ENCODE measurements at places on chromosomes 1 and 21. TPM values are rescaled to one million over a fixed set of nuclear protein-coding genes. Genes with fewer than 3 reads are reported as not detected.

ARMH1 gene
- 13.9 TPM for total RNA-seq

OR10J1 gene
- not detected for total RNA-seq

OSCP1 gene
- total RNA-seq, result 9.4 TPM

FCAMR gene
- total RNA-seq, result not detected

NOS1AP gene
- 0.62 TPM for total RNA-seq

CATSPER4 gene
- not detected for total RNA-seq

HLX gene
- total RNA-seq, result 2.3 TPM

MROH7 gene
- total RNA-seq, result 1.2 TPM

SPRR4 gene
- not detected for total RNA-seq

S100B gene
- not detected for total RNA-seq

POLR3C gene
- total RNA-seq, result 27.2 TPM

- DNase-seq, result no peak
Measured at GRCh38 chr1:29305943-29306342, 69.6 kb downstream of the PTPRU start.

DNA sequence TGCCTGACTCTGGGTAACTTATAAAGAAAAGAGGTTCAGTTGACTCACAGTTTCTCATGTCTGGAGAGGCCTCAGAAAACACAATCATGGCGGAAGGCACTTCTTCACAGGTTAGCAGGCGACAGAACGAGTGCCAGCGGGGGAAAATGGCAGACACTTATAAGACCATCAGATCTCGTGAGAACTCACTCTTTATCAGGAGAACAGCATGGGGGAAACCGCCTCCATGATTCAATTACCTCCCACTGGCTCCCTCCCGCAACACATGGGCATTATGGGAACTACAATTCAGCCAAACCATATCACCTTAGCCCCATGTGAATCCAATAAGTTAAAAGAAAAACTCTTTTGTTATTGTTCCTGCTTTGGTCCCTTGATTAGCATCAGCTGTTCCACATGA is 725.2 kb downstream of the LRRIQ3 start:
- no peak for DNase-seq

- no peak for DNase-seq
Measured at GRCh38 chr1:12422488-12422887, 192.7 kb downstream of the VPS13D start.

DNA sequence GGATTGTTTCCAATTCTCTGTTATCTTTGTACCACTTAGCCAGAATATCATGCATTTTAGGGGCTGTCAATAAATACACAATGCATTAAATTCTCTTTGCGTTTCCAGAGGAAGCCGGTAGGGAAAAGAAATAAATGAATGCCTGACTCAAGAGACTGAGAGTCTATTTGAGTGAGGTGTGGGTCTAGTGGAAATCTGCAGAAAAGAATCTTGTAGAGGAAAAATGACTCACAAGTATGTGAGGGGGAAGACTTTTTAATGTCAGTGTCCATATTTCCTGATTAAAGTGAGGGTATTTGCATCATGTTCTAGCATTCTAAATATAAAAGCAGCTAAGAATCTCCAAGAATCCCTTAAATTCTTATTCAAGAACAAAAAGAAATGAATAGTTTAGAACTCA is 271.1 kb downstream of the PTPRC start:
- DNase-seq, result no peak

- DNase-seq, result no peak
Measured at GRCh38 chr1:174284052-174284451, 124.7 kb downstream of the RABGAP1L start.

DNA sequence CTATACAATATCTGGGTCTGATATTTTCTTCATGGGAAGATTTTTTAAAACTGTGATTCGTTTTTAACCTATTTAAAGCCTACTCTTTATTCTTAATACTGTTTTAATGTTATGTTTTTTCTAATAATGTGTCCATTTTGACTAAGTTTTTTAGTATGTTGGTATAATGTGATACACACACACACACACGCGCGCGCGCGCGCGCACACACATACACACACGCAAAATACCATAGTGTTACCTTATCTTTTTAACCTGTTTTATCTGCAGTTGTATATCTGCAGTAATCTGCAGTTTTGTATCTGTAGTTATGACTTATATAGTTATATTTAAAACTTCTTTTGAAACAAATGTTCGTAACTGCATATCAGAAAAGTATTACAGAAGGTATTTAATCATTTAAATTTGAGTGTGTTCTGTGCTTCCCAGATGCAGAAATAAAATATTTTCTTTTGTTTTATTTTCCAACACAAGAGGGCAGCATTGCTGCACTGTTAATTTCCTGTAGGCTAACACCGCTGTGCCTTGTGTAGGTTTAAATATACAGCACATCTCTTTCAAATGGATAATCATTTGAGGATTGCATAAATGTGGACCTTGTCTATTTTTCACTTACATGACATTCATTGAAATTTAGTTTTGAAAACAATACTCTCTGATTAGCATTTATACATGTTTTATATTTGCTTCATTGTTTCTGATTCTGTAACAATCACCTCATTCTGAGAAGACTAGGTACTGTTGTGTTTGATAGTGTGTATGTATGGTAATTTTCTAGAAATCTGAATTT is 166.1 kb downstream of the PDE4B start:
- peak; percentile 66 for DNase-seq

- DNase-seq, result peak; percentile 24
Measured at GRCh38 chr1:194338241-194338948, 1152.0 kb upstream of the B3GALT2 start.

- DNase-seq, result peak; percentile 64
Measured at GRCh38 chr1:15765495-15766194, 7.0 kb downstream of the FBLIM1 start.

GRCh38 chr21:41924368-41924754 is 29.5 kb downstream of the C2CD2 start:
- DNase-seq, result no peak

DNA sequence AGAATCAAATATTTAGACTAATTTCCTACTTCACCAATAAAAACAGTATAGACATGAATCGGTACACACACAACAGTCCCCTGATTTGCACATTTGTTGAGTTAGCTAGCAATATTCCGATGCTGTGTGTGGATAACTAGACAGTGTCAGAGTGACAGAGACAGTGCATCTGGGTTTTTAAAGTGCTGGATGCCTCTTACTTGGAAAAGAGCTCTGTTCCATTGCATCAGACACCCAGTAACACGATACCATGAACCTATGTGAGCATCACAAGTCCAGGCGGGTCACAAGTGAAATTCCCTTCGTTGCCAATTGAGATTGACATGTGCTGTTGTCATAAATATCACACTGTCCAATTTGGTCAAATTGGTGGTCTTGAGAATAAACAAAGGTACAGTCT is 82.0 kb upstream of the ESRRG start:
- no peak for DNase-seq

GRCh38 chr1:54814571-54814970 is 13.4 kb upstream of the TTC22 start:
- DNase-seq, result no peak

GRCh38 chr1:4690951-4691675 is 36.7 kb downstream of the AJAP1 start:
- no peak for DNase-seq

- DNase-seq, result no peak
Measured at GRCh38 chr1:236560213-236560771, 36.5 kb downstream of the LGALS8 start.

GRCh38 chr1:183576537-183576936 is 13.7 kb downstream of the NCF2 start:
- DNase-seq, result no peak

DNA sequence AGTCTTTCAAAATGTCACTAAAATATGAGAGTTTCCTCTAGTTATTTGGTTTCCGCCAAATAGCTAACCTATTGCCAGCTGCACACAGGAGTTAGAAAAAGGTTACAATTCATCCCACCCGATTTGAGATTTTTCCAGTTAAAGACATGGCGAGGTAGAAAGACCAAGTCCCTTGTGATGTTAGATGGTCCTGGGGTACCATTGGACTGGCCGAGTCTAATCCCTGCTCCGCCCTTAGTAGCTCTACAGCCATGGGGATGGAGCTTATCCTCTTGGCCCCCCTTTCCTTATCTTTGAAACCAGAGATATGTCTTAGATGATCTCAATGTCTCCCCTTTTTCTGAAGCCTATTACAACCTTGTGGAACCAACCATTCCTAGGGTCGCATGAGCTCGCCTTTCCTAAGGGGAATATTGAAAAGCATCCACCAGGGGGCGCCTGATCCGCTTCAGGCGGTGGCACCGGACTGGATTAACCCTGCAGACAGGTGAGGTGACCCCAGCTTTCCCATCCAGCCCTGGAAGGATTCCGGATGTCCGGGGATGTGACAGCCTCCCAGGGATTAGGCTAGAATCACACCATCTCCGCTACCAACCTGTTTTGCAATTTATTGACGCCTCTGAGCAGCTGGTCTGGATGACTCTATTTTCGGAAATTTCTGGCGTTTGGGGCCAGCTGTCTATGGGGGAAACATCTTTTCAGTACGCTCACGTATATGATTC is 68.3 kb upstream of the SIM2 start:
- DNase-seq, result peak; percentile 84

- DNase-seq, result no peak
Measured at GRCh38 chr1:246004301-246004700, 502.8 kb downstream of the SMYD3 start.

GRCh38 chr1:180027949-180028445 is 73.4 kb downstream of the CEP350 start:
- peak; percentile 27 for DNase-seq

- no peak for DNase-seq
Measured at GRCh38 chr1:181043025-181043888, 9.5 kb downstream of the MR1 start.

- DNase-seq, result peak; percentile 70
Measured at GRCh38 chr1:117336088-117336817, 31.0 kb upstream of the MAN1A2 start.

- DNase-seq, result peak; percentile 28
Measured at GRCh38 chr1:101105877-101106276, 80.3 kb upstream of the DPH5 start.

GRCh38 chr1:111283838-111284237 is 6.8 kb upstream of the CHIA start:
- DNase-seq, result no peak

DNA sequence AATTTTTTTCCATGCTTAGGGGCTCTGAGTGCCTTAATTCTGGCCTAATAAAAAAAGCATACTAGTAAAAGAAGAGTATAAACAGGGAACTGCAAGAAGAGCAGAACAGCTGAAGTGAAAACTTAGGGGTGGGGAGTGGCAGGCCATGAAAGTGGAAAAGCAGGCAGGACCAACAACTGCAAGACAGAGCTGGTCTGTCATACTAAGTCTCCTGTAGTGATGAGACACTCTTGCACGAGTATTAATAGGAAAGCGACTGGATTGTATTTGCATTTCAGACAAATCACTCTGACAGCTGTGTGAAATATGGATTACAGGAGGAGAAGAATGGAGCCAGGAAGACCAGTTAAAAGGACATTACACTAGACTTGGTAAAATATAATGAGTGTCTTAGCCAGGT is 449.9 kb downstream of the NUF2 start:
- peak; percentile 49 for DNase-seq

GRCh38 chr1:24186993-24187790 is at the start of gene IFNLR1:
Gene IFNLR1 (minus strand): TSS chr1:24187289. CDS start chr1:24187248, 41 bp downstream.
- no peak for DNase-seq

- DNase-seq, result no peak
Measured at GRCh38 chr1:18530587-18531502, 50.1 kb downstream of the KLHDC7A start.

GRCh38 chr1:219113261-219113660 is 60.4 kb upstream of the LYPLAL1 start:
- DNase-seq, result no peak
